ENCODE measurements at places on chromosomes 3 and 15.

DNA sequence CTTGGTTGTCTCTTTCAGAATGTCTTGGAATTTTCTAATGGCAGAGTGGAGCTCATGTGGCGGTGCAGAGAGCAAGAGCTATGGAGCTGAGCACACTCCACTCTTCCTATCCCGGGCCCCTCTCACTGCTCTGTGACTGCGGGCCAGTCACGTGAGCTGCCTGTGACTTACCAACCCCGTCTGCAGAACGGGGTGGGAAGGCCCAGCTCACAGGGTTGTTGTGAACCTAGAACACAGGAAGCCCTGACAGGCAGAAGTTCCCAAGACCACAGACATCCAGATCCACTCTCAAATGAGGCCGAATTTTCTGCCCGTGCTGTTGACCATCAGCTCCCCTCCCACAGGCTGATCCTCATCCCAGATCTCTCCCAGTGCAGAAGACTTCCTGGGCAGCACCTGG lies 35.5 kb upstream of the PLXNA1 start:
- no peak for DNase-seq

- no peak for DNase-seq
Observed at GRCh38 chr3:15665510-15666150, 64.1 kb downstream of the BTD start.

GRCh38 chr3:72137865-72138861 lies 353.2 kb upstream of the PROK2 start:
- no peak for DNase-seq

DNA sequence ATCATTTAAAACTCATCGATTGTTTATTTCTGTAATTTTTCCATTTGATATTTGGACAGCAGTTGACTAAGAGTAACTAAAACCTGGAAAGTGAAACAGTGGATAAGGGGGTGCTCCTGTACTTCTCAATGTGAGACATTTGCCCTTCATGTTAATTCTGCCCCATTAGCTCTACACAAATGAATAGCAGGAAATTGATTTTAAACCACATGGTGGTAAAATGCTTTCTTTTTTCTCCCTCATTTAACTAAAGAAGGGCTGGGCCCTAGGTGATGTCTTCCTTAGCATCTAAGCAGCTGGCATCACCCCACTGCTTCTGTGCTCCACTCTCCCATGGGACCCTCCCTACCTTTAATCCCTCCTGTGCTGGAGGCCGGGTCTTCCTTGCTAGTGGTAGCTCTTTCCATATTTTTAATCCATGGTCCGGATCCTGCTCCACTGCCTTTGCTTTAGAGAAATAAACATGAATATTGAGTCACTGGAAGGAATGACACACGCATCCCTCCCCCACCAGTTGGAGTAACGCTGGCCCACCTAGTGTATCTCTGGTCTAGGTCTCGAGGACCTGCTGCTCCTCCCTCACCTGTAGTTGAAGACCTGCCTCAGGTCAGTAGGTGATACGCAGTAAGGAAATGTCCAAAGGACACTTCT lies 30.2 kb upstream of the LAMP3 start:
- no peak for DNase-seq

DNA sequence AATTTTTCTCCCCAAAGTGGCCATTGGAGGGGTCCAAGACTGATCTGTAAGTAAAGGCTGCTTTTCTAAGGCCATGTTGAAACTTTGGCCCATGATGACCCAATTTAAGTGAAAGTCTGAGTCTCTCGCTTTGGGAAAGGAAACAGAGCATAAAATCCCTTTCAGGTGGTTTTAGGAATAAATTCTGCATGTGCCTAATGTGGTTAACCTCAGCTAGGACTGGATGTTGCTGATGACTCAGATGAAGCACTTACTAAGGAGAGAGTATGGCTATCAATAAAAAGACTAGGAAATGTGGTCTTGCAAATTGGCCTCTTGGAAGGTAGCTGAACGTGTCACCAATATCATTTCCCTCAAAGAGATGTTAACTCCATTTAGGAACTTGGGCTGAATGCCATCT lies 458.5 kb downstream of the AGBL1 start:
- no peak for DNase-seq

- no peak for DNase-seq
Observed at GRCh38 chr3:178420033-178420432, 116.2 kb upstream of the KCNMB2 start.
